ENCODE measurements at places on chromosomes 7 and 10.

- no peak for DNase-seq
Measured at GRCh38 chr10:129964611-129965424, 744 bp upstream of the EBF3 start.

- no peak for DNase-seq
Measured at GRCh38 chr7:101729241-101729883, 88.1 kb upstream of the CUX1 start.

GRCh38 chr7:116024826-116025809, 5.4 kb downstream of the TFEC start:
- no peak for DNase-seq

DNA sequence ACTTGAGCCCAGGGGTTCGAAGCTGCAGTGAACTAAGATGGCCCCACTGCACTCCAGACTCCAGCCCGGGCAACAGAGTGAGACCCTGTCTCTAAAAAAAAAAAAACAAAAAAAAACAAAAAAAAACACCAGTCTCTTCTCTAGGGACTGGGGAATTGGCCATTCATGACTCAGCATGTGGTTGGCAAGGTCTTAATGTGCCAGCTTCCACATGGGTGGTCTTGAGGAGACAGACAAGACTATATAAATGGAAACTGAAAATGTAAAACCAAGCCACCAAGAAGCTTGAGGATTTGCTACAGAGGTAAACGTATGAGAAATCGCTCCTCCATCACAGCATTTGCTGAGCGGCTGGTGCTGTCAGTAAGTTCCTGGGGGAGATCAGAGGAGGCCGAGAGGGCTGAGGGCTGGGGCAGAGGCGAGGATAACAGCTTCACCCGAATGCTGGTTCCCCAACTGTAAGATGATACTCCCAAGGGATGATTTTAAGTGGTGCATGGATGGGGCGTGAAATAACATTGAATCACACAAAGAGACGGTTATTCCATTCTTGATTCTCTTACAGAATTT, 128.7 kb downstream of the C10orf105 start:
- no peak for DNase-seq

DNA sequence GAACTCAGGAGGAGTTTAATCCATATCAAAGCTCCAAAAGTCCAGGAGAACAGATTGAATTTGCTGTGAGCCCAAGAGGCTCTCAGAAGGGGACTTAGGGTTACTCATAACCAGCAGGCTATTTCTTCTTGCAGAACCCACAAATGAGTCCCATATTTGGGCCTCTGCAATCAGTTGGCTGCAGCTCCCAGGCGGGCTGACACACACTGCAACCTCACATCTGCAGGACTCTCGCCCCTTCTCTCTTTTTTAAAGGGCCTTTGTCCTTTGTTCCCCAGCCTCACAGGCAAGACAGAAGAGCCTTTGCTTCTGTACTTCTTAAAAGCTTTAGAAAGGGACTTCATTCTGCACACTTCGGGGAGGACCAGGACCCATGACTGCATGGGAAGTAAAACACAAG, 26.7 kb downstream of the CREB3L2 start:
- DNase-seq = no peak

DNA sequence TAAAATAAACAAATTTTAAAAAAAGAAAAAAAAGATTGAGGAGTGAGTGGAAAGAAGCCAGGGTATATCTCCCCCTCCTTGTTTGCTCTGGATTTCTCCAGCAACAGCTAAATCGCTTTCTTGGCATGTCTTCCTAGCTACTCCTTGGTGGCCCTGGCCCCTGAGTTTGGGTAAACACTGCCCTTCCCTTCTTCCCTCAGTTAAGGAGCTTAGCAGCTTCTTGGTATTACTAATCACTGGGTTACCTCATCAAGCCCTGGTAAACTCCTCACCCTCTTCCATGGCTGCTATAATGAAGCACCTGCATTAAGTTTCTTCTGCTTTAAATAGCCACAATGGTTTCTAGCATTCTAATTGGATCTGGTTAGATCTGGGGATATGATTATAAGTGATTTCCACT, 269.8 kb downstream of the FZD1 start:
- DNase-seq = no peak

DNA sequence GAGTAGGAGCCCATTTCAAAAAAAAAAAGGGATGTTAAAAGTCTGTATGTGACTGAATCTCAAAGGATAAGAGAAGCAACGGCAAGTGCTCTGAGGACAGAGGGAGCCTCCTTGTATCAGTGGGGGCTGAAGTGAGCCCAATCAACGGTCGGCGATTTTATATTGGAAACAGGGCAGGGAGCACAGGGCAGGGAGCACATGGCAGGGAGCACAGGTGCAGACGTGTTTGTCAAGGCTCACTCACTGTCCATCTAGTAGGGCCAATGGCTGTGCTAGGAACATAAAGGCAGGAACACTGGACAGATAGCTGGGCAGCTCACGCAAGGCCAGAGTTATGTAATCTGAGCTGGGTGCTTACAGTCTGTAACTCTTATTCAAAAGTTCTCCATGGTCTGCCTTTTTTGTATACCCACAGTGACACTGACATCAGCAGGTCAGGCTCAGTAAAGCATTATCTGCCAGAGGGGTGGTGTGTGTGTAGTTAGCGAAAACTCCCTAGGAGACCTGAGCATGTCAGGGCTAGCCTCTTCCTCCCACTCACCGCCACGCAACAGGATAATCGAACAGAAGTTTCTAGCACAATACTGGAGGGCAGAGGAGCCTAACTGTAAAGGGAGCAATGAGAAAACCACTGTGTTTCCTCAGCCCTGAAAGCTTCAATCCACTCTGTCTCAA, 15.4 kb downstream of the AKR1B1 start:
- peak; percentile 34 for DNase-seq

- peak; percentile 63 for DNase-seq
Measured at GRCh38 chr10:73529089-73529832, 33.4 kb upstream of the PPP3CB start.

DNA sequence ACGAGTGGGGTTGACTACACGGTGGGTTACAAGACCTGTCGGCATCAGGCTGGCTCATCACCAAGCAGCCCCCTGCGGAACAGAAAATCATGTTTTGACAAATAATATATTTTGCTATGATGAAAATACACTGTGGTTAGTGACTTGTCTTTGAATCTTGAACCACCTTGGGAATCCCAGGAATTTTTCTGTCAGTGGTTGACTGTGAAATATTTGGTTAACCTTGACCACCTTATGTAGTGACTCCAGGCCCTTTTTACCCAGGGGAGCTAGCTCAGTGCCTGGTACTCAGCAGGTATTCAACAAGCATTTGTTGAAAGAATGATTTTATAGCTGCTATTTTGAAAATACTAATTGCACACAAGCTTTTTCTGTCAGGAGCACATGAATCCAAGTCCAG, 406.0 kb downstream of the PHF14 start:
- no peak for DNase-seq

- DNase-seq = no peak
Measured at GRCh38 chr7:35725280-35725680, 30.3 kb upstream of the HERPUD2 start.

- peak; percentile 27 for DNase-seq
Measured at GRCh38 chr7:69598487-69599285, 411 bp downstream of the AUTS2 start.

DNA sequence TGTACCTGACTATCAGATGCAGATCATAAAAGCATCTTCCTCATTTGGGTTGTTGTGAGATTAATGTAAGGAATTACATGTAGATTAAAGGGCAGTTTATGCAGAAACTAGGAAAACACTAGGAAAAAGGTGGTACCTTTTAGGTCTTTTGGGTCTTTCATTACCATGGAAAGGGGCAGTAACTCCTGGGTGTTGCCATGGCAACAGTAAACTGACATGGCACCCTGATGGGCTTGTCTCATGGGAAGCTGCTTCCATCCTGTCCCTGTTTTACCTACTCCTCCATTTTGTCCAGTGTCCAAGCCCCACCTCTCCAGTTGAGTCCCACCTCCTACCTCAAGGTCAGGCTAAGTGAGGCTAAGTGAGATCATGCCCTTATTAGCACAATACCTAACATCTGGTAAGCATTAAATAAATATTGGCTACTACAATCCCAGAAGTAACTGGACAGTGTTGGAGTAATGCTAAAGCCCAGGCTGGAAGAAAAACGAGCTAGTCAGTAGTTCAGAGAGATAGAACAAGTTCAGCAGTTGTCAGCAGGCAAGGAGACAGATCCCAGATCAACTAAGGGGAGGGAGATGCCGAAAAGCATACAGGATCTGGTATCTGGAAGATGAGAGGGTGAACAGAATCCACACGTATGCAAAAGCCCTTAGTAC, 240.0 kb upstream of the AUTS2 start:
- DNase-seq = no peak

GRCh38 chr7:109639561-109639960, 1069.9 kb downstream of the DNAJB9 start:
- no peak for DNase-seq

- DNase-seq = no peak
Measured at GRCh38 chr7:116328161-116328560, 117.8 kb downstream of the TES start.

DNA sequence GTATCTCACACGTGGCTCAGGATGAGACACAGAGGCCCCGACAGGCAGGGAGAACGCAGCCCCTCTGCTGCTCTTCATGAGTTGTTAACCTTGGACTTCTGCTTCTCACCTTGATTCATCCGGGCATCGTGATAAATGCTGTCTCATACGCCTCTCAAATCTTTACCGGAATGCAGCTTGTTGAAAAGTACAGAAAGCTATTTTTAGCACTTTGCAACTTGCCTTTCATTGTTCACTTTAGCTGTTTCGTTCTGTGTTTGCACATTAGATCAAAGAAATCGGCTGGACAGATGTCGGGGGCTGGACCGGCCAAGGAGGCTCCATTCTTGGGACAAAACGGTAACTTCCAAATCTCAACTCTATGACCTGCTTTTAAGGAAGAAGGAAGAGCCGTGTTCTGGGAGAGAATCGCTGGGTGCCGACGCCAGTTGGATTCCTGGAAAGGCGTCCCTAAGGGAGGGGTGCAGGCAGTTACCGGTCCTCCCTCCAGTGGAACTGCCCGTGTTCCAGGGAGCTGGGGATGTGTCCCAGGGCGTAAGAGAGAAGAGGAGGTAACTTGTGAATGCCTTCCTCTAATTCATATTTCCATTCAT, 49.3 kb downstream of the PFKP start:
- no peak for DNase-seq

DNA sequence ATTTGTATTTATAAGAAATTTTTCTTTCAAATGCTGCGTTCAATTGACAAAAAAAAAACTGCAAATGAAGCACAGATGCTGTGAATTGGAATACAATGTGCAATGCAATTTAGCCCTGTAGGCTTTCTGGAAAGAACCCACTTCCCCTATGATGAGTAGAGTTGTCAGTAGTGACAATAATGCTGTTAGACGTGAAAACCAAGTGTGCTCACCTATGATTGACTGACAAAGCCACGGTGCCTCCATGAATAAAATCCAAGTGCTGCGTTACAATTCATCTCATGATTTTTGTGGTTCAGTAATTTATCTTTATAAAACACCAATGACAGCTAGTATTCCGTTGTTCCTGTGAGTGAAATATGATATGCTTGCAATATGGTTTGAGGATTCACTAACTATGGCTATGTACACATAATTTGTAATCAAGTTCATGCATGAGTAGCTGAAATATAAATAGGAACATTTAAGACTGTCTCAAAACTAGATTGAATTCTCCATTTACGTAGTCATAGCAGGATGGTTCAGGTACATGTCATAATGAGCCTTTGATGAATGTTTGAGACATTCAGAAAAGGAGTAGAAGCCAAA, 1160.3 kb downstream of the CNTNAP2 start:
- no peak for DNase-seq

- no peak for DNase-seq
Measured at GRCh38 chr7:106871793-106872571, 6.9 kb downstream of the PIK3CG start.

DNA sequence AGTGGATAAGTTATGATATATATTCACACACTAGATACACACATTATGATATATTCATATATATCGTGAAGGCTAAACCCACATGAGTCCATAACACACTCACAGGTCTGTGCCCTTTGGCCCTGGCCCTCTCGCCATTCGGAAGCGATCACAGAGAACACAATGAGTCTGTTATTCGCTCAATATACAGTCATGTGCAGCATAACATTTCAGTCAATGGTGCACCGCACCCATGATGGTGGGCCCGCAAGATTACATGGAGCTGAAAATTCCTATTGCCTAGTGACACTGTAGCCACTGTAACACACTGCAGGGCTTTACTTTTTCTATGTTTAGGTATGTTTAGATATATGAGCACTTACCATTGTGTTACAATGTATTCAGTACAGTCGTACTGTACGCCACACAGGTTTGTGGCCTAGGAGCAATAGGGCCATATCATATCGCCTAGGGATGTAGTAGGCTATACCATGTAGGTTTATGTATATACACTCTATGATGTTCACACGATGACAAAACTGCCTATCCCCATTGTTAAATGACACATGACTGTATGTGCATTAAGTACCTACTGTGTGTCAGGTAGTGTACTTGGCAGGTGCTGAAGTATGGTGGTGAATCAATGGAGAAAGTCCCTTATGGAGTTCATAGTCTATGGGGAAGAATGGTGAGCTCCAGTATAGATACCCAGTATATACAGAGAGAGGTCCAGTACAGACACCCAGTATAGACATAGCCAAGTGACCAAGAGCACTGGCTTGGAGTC, 198.8 kb upstream of the KLF14 start:
- DNase-seq = no peak
